ENCODE measurements at places on chromosomes 16 and 17.

DNA sequence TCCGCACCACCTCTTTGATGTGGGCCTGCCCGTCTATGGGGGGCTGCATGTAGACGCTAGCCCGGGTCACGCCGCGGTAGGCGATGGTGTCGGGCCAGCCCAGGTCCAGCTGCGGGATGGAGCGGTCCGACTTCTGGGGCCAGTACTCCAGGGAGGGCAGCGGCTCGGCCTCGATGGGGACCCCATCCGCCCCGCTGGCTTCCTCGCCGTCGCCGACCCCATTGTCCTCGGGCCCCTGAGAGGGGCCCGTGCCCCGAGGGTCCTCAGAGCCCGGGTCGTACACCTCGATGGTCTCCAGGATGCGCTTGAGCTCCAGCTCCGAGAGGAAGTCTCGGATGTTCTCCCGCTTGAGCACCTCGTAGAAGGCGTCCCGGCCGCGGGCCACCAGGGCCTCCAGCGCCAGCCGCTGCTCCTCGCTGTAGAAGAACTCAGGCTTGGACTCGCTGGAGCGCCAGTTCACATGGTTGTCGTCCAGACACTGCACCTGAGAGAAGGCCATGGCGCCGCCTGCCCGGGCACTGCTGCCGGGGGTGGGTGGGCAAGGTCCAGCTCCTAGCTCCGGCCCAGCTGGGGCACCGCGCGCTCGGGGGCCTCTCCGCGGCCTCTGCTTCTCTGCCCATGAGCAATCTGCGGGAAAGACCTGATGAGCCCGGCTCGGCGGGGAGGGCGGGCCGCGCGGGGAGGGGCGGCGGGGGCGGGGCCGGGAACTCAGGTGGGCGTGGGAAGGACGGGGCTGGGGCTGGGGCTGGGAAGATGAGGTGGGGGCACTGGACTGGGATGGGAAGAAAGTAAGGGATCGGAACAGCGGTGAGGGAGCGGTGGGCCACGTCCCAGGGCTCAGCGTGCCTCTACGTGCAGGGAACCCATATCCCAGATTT, 782 bp downstream of the FAM83G start:
- DNase-seq = peak; percentile 50

DNA sequence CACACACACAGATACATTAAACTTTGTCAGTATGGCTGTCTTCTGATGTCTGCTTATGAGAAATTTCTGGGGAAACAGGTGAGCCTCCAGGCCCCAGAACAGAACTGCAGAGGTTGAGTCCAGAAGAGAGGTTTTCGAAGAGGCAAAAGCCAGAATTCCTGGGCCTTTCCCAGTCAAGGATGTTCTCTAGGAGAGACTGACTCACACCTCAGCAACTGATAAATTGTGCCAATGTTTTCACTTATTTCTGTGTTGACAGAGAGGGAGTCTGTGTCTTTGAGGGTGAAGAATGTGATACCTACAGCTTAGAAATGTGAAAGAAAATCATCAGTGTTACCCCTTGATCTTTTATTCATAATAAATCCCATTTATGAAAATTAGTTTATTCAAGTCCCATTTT, 30.3 kb downstream of the LDHD start:
- peak; percentile 29 for DNase-seq

- DNase-seq = peak; percentile 23
Measured at GRCh38 chr16:20300312-20301097, 26.8 kb downstream of the GP2 start.

DNA sequence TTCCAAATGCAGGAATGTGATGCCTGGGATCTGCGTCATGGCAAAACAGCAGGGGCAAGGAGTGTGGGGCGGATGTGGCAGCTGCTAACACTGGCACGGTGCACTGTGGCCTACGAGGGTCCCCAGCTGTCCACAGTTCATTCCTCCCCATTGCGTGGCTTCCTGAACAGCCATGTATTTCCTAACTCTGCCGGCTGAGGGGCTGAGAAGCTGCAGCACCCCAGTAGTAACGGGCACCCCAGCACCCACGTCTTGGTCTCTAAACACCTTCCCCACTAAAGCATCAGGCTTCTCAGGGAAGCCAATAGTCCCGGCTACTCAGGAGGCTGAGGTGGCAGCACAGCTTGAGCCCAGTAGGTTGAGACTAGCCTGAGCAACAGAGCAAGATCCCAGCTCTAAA, 47.6 kb downstream of the LMF1 start:
- no peak for DNase-seq

DNA sequence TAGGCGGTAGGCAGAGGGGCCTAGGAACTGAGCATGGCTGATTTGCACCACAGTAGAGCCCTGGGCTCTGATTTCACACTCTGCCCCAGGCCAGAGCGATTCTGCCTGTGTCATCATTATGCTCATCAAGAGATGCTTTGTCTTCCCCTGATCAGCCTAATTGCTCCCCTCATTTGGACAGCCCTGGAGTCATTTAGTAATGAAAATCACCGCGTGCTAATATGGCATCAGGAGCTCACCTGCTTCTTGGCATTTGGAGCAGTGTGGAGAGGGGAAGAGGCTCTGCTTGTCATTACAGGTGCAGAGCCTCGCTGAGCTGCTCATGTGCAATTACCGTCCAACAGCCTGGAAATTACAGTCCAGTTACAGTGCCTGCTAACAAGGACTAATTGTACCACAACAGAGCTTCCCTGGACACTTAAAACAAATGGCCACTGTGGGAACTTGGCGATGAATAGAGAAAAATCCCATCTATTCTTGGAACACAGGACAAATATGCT, 157.1 kb upstream of the WSCD1 start:
- DNase-seq = no peak

- DNase-seq = peak; percentile 72
Measured at GRCh38 chr17:67481808-67482207, 104.7 kb downstream of the PITPNC1 start.

GRCh38 chr17:32541640-32542039, 54.8 kb downstream of the CDK5R1 start:
- no peak for DNase-seq

DNA sequence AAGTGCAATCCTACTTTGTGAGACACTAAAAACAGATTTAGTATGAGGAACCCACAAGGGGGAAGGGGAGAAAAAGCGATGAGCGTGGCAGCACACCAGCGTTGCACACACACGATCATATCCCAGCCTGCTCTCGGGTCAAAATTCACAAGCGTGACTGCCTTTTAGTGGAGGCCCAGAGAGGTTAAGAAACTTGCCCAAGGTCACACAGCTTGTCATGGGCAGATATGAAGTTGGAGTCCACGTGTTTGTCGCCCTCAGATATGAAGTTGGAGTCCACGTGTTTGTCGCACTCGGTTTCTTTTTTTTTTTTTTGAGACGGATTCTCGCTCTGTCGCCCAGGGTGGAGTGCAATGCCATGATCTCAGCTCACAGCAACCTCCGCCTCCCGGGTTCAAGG, 58.3 kb downstream of the TIMM22 start:
- no peak for DNase-seq

GRCh38 chr16:55703003-55704001, 47.5 kb downstream of the SLC6A2 start:
- DNase-seq = peak; percentile 67

- peak; percentile 8 for DNase-seq
Measured at GRCh38 chr17:45841883-45842525, 2.7 kb upstream of the SPPL2C start.

GRCh38 chr16:8887952-8888560, 5.9 kb downstream of the LITAFD start:
- peak; percentile 89 for DNase-seq

GRCh38 chr17:21532763-21533385, 156.7 kb downstream of the KCNJ12 start:
- DNase-seq = no peak

GRCh38 chr17:40313668-40314583, 4.9 kb downstream of the RARA start:
- no peak for DNase-seq

DNA sequence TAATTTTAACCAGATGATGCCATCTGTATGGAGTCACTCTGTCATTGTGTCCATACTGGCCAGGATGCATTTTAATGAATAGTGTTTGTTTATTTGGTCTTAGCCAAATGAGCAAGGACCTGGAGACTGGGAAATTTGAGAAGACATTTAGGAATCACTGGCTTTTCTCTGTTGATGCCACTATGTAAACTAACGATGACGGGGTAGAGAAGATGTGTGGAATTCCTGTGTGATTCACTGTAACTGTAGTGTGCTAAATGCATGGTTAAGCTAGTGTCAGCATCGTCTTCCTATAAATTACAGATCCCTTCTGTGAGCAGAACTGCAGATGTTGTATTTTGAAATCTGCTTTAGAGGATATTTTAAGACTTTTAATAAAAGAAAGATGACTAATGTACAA, 66.6 kb downstream of the NOS2 start:
- DNase-seq = peak; percentile 41

DNA sequence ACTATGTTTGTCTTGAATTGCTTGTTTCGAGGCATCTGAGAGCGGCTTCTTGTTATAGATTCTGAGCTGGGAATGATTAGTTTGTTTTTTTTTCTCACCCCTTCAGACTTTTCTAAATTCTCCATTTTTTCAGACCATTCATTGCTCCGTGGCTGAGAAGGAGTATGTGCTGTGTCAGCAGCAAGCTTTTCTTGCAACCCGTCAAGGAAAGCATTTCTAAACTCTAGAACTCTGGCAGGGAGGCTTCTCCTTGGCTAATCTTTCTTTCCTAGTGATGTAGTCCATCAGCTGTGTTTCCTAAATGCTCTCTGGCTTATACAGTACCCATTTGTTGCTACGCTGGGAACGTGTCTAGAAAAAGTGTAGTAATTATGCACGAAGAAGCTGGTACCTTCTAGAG, 133.5 kb downstream of the FTO start:
- no peak for DNase-seq

- DNase-seq = no peak
Measured at GRCh38 chr16:10635365-10636021, 55.1 kb upstream of the EMP2 start.

GRCh38 chr17:2028737-2029136, 1.2 kb upstream of the DPH1 start:
- DNase-seq = peak; percentile 37

DNA sequence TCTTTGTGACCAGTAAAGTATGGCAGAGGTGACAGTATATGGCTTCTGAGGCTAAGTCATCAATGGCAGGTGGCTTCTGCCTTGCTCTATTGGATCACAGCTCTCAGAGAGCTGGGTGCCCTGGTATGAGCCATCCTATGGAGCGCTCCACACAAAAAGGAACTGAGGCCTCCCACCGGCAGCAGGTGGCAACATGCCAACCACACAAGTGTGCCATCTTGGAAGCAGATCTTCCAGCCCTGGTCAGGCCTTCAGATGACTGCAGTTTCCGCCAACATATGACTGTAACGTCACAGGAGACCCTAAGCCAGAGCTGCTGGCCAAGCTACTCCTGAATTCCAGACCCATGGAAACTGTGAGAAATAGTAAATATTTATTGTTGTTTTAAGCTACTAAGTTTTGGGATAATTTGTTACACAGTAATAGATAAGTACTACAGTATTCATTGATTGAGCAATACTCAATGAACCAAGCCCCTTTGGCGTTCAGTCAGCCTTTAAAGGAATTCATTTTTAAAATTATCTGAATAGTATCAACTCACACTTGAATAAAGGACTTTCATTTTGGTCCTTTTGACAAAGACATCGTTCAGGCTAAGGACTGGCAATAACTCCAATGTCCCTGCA, 69.4 kb upstream of the LHX1 start:
- DNase-seq = no peak

DNA sequence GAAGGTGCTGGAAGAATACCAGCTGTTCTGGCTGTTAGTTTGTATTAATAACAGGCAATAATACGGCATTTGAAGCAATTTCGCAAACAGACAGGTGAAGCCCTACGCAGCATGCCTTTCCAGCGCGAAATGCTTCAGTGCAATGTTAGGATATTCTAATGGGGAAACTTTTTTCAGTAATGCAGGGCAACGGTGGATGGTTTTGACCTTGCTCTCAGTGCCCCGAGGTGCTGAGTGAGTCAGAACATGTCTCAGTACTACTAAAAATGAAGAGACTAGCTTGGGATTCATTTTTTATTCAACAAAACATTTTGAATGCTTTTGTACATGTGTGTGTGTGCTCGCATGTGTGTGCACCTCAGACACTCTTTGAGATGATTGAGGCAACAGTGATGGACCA, 172.2 kb downstream of the RBFOX1 start:
- DNase-seq = no peak

GRCh38 chr16:81810361-81810760, 31.3 kb downstream of the PLCG2 start:
- no peak for DNase-seq

DNA sequence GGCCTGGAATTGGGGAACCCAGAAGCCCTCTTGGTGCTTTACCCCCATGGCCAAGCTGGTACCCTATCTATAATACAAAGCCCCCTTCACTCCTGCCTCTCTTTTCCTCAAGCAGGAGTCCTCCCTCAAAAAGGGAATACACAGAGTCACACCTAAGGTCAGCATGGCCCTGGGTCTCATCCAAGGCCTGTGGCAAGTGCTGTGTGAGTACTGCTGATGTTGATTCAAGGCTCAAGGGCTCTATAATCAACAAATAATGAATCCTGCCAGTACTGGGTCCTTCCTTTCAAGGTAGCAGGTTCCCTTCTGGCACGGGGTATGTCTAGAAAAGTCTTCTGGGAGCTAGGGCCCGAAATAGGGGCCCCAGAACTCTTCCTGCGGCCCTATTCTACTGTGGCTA, 187.3 kb downstream of the CYB561 start:
- DNase-seq = no peak

DNA sequence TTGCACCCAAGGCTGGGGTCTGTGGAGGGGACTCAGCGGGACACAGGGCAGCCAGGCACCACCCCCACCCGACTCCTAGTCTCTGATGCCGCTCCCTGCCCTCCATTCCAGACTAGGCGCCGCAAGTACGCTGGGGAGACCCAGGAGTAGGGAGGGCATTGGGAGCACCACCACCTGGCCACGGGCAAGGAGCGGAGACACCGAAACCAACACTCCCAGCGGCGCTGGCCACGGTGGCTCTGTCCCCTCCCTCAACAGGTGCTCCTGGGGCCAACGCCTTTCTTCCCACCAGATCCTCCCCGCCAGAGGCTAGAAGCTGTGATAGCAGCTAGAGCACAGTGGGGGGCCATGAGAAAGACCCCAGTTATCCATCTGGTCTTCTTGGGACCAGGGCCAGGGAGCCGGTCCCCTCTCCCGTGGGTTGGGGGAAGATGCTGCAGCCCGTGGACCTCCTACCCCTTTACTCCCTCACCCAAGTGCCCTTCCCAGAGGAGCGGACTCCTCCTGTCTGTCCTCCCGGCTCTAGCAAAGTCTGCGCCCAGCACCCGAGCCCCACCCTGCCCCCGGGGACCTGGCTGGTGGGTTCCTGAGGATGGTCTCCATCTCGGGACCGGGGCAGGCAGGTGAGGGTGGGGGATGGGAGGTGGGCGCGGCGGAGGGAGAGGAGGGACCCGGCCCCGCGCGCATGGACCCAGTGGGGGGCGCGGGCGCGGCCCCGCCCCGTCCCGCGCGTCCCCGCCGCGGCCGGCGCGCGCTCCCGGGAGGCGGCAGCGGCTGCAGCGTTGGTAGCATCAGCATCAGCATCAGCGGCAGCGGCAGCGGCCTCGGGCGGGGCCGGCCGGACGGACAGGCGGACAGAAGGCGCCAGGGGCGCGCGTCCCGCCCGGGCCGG, at the start of gene SYNGR3:
Gene SYNGR3, plus strand, starts transcription at position 762 of the 892 bp plus-strand sequence. CDS start 133 bp downstream, outside the sequence.
- DNase-seq = peak; percentile 31

GRCh38 chr16:77324729-77325128, 110.1 kb downstream of the ADAMTS18 start:
- DNase-seq = no peak
